NK-92 treated with Interleukin-12 subunit alpha and Interleukin-12 subunit beta, amount 100 ng/mL, for 24 hours (cell line): ENCODE measurements at places on chromosomes 13 and 19.

DNA sequence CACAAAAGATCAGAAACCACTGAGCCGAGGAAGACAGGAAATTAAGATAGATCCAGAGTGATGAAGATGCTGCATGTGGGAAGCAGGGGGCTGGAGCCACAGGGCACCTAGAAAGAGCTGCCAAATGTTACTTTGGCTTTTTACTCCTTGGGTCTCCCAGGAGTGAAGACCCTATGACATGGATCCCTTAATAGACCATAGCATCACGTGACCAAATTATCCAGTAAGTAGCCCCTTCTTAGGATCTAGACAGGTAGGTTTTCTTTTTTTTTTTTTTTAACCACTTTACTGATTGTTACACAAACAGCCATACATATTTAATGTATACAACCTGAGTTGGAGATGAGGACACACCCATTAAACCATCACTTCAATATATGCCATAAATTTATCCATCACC is 183.9 kb upstream of the SOX21 start:
- no peak for DNase-seq

DNA sequence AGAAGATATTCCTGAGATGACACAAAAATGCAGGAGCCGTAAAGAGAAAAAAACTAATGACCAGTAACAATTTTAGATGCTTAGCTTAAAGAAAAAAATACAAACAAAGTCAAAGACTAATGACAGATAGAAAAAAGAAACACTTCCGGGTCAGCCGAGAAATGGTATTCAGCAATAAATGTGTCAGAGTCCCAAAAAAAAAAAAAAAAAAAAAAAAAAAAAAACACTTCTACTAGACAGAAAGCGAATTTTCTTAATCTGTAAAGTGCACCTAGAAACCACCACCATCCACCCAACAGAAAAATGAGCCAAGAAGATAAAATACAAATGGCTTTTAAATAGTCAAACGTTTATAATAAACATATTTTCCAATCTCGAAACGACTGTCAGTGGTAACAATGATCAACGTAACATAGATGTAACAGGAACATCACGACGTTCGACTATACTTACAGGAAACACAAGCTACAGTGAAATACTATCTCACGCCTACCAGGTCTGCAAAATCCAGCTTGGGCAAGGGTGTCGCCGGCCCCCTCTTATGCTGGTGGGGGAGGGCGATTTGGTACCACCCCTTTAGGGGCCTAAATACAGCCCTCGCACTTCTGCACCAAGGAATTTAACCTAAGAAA is 10.6 kb downstream of the ABHD17A start:
- DNase-seq, result no peak

DNA sequence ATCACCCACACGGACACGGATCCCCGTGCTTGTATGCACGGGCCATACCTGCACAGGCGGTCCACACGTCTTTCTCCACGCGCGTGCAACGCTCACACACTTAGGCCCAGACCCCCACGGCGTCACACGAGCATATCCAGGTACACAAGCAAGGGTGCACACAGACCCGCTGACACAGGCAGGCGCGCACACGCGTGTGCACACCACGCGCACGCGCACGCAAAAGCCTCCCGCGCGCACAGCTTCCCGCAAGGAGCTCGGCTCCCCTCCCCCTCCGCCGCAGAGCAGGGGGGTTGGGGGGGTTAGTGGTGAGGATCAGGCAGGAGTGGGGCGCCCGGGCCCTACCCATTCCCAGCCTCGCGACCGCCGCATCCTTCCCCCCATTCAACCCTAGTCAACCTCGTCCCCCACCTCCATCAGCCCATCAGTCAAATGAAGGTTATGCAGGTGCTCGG is 407 bp downstream of the RAB3A start:
- no peak for DNase-seq

GRCh38 chr13:27607125-27607524 is 13.2 kb downstream of the LNX2 start:
- DNase-seq, result no peak

DNA sequence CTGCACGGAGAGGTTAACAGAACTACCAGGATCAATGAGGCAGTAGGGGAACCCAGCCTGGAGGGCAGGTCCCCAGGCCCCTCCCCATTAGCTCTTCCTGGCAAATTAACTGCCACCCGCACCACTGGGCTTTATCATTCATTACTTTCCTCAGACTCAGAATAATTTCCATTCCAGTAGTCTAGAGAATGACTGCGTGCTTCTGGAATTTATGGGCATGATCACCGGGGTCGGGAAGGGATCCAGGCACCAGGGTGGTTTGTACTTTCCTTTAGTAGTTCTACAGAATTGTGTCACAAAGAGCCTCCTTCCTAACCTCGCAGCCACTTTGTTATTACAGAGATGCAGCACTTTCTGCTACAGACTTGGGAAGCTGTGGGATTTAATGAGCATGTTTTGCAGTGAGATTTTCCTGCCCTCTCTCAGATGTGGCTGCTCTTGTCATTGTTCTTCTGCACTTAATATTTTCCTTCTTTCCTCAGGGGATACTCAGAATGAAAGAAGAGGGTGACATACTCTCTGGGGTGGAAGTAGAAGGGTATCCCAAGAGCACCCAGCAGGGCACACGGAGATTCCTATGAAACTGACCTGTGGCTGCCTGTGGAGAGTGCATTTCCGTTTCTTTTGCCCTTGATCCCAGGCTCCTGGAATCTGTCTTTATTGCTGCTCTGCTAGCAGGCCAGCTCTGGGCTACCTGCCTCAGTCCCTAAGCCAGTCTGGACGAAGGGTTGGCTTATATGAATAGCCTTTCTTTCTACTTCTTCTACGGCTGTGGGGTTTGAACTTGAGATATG is 285.0 kb upstream of the SLC10A2 start:
- no peak for DNase-seq

DNA sequence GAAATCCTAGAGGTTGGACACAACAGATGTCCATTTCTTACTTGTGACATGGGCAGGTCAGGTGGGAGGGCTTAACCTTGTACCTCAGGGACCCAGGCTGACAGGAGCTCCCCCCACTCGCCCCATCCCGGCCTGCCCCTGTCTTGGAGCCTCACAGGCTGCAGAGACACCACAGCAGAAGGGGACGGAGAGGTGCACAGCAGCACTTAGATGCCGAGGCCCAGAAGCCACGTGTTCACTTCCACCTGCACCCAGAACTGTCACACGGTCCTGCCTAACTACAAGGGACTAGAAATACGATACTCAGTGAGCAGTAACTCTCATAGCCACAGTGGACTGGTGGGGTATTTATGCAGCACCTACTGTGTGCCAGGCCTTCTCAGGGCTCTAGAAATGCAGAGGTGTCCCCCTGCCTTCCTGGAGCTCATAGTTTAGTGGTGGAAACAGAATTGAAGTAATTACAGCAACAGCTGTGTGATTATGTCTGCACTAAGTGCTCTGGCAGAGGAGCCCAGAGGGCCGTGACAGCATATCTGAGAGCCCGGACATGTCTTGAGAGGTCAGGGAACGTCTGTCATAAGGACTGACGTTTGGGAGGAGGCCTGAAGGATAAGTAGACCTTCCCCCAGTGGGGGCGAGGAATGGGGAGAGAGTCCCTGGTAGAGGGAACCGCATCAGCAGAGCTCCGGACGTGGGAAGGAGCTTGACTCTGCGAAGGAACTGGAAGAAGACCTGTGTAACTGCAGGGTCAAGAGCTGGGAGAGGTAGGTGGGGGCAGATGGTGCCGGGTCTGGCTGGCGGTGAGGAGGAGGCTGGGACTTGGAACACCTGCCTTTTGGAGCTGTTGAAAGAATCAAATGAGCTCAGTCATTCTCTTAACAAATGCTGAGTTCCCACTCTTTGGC is 130.0 kb downstream of the SIPA1L3 start:
- DNase-seq, result no peak

- DNase-seq, result no peak
These were observed 1.5 kb downstream of the NEK5 start for GRCh38 chr13:52127378-52127777.

GRCh38 chr19:50796128-50796633 is 6.0 kb downstream of the ACP4 start:
- no peak for DNase-seq

- no peak for DNase-seq
These were observed 790 bp upstream of the SUGT1 start for GRCh38 chr13:52651897-52652195.
